ENCODE measurements at places on chromosomes 6 and 20.

DNA sequence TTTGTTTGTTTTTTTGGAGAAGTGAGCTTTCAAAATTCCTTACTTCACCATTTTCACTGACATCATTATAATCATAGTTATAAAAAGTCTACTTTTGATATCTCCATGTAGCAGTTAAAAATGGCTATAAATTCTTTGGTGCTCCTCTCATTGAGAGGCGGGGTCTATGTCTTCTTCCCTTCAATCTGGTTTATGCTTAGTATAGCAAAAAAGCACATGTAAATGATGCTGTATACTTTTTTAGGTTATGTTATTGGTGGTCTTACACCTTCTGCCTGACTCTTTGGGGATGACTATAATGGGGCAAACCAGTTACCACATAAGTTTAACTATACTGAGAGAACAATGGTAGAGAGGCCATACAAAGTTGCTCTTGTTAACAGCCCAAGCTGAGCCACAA is 289.6 kb downstream of the EPM2A start:
- no peak for DNase-seq

DNA sequence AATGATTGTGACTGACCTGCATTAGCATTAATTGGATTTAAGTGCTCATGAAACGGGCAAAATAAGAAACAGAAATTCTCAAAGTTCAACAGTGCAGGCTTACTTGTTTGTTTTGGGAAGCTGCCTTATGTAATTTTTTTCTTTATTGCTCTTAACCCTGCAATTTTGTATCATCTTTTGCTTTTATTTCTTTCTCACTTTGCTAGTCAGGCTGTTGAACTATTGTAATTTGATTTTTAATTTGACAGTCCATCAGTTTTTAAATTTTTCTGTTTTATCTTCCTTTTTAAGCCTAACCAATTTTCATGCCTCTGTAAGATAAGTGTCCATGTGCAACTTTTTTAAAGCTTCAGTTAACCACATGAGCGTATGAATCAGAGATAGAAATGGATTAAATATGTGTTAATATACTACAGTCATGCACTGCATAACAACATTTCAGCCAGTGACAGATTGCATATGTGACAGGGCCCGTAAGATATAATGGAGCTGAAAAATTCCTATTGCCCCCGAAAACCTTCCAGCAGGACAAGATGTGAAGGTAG is 44.6 kb downstream of the PEX7 start:
- no peak for DNase-seq

- DNase-seq = no peak
Observed at GRCh38 chr6:34566830-34567546, 10.9 kb upstream of the SPDEF start.

DNA sequence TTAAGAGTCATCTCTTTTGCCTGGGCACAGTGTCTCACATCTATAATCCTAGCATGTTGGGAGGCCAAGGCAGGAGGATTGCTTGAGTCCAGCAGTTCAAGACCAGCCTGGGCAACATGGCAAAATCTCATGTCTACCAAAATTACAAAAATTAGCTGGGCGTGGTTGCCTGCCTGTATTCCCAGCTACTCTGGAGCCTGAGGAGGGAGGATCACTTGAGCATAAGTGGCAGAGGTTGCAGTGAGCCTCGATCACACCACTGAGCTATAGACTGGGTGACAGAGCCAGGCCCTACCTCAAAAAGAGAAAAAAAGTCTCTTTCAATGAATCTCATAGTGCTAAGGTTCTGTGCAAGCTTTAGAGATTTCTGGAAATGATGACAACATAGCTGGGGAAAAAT is 1.5 kb downstream of the HLA-DRB1 start:
- DNase-seq = no peak

GRCh38 chr6:79640146-79641111 is 9.3 kb downstream of the SH3BGRL2 start:
- DNase-seq = no peak

DNA sequence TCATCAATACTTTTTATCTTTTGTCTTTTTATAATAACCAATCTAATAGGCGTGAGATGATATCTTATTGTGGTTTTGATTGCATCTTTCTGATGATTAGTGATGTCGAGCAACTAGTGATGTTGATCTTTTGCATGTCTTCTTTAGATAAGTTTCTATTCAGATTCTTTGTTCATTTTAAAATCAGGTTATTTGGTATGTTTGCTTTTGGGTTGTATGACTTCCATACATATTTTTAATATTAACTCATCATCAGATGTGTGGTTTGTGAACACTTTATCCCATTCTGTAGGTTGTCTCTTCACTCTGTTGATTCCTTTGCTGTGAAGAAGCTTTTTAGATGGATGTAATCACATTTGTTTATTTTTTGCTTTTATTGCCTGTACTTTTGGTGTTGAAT is 295.8 kb downstream of the BCKDHB start:
- no peak for DNase-seq

DNA sequence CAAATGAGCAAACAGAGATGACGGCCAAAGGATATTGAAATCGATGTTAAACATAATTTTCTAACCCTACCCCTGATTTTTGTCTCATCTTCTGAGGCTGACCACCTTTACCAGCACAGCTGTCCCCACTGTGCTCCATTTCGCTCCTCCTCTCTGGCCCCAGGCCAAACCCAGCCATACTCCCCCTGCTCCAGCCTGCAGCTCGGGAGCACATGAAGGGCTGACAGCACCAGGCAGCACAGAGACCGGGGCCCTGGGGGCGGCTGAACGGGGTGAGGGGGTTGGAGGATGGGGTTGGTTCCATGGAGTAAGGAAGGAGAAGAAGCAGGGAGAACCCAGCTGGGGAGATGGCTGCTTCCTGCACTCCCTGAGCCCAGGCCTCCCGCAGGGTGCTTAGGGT is 3.2 kb upstream of the NCR2 start:
- DNase-seq = no peak

- no peak for DNase-seq
Observed at GRCh38 chr6:38713812-38714211, 1.3 kb upstream of the DNAH8 start.

- DNase-seq = no peak
Observed at GRCh38 chr20:34921436-34921835, 34.2 kb downstream of the GSS start.

DNA sequence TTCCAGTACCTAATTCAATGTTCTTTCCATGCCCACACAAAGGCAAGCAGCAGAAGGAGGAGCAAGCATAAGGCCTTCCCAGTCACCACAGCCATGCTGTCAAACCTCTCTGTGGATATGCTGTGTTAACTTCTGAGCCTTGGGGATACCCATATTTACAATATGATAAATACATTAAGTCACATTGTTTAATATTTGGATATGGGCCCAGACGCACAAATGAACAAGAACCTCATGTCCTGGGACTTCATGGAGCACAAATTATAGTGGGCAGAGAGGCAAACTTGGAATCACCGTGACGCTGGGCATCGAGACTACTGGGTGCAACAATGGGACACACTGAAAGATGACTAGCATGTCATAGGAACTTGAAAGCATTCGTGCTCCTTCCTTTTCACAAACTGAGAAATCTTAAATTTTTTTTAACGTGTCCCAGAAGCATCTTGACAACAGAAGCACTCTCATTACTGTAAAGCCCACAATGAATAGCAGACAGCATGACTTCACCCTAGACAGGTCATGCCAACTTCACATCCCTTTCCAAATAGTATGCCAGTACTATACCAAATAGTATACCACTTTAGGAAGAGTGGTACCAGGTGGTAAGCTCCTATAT is 16.0 kb downstream of the SOD2 start:
- DNase-seq = no peak

DNA sequence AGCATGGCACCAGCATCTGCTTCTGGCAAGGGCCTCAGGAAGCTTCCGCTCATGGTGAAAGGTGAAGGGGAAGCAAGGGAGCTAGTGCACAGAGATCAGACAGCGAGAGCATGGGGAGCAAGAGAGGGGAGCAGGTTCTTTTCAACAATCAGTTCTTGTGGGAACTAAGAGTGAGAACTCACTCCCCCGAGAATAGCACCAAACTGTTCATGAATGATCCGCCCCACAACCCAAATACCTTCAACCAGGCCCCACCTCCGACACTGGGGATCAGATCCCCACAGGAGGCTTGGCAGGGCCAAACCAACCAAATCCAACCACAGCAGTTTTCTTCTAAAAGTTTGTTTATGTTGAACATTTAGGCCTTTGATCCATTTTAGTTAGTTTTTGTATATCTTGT is 69.7 kb upstream of the BHLHE23 start:
- peak; percentile 2 for DNase-seq

DNA sequence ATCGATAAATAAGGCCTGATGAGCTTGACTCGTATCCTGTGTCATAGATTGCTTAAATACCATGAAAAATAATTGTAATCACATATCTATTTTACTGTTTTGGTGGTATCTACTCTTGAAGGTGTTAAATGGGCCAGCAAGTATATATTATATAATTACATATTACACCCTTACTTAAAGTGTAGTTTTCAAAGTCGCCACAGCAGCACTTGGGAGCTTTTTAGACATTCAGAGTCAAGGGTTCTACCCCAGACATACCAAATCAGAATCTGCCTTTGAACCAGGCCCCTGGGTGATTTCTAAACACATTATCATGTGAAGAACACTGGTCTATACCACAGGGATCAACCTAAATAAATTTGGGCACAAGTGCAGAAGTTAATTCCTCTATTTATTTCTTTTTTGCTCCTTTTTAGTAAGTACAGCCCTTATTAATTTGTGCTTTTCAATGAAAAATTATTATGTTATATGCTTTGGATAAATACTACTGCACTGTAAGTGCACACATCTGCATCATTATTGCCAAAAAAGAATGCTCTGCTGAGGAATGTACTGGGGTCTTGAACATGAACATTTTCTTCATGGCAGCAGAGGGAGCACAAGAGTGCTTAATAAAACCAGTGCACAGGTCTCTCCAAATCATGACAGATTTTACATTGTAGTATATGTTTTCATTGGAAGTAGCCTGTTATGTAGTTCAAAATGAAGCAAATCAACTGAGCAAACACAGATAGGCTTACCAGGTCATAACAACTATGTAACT is 3.1 kb upstream of the ATXN1 start:
- DNase-seq = no peak

DNA sequence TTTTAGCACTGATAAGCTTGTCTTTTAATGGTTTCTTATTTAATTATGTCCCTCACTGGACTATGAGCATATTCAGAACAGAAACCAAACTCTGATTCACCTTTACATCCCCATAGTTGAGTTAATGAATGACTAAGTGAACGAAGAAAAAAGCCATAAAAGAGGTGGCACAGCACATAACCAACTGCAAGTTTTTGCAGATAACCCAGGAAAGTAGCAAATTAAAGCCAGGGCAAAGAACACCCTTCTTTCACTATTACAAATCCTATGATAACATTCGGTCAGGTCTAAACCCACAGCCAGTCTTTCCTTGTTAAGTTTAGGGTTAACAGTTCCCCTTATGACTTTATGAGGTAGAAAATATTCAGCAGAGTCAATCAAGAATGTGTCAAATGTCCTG is 102.7 kb downstream of the RIN2 start:
- no peak for DNase-seq

- DNase-seq = no peak
Observed at GRCh38 chr20:7879883-7880282, 60.4 kb downstream of the HAO1 start.

GRCh38 chr6:156866220-156867015 is 89.2 kb downstream of the ARID1B start:
- DNase-seq = no peak

- no peak for DNase-seq
Observed at GRCh38 chr6:57275384-57275783, 42.0 kb upstream of the PRIM2 start.

GRCh38 chr20:63366390-63367365 is 5.5 kb upstream of the CHRNA4 start:
- DNase-seq = no peak

GRCh38 chr6:47298475-47298874 is 11.2 kb downstream of the TNFRSF21 start:
- no peak for DNase-seq

GRCh38 chr20:35768731-35769664 is 2.8 kb upstream of the PHF20 start:
- DNase-seq = peak; percentile 69

DNA sequence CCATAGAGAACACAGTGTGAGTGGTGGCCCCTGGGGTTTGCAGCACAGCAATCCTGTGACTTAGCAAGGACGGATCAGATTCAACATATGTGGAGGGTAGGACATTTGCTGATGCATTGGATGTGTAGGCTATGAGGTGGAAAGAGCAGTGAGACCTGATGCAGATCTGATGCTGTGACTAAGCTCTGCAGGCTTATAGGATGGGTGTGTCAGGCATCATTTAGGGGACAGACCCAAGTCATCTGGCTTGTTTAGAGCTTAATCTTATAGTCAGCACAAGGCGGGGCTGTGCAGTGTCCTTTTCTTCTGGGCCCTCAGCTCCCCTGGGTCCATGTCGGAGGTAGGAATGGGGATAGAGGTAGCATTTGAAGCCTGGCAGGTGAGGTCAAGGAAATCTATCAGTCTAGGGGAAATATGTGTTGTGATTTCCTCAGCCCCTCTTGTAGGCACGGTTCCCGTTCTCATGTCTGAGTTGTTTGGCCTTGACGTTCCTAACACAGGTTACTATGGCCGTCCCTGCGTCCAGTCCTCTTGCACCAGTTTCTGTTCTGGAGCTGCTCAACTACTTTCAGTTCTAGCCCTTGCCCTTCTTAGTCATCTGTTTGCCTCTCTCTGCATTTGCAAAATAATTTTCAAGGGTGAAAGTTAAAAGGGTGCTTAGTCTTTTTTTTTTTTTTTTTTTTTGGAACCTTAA is 15.6 kb upstream of the MAPRE1 start:
- no peak for DNase-seq

GRCh38 chr6:162697872-162698403 is 29.6 kb downstream of the PRKN start:
- DNase-seq = peak; percentile 31

DNA sequence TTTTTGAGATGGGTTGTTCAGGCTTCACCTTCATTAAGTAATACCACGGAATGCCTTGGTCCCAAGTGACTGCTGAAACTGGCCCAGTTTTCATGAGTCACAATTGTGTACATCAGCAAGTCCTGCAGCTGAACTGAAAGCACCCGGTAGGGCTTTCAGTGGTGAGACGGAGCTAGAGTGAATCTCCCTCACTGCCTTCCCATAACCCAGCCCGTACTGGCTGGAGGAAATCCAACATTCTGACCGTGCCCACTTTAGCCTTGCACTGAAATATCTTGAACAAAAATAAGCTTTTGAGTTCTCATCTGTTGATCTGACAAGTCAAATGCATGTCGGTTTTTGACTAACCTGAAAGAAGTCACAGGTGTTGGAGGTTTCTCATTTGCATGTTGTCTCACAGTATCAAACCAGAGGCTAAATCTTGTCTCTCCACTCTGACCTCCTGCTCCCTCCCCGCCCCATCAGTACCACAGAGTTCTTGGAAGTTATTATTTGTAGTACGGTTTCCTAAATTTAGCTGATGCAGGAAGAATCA is 35.9 kb downstream of the DUSP22 start:
- no peak for DNase-seq

GRCh38 chr20:56943946-56944945 is 315.1 kb downstream of the TFAP2C start:
- no peak for DNase-seq

GRCh38 chr6:82246370-82246769 is 1.2 kb downstream of the IBTK start:
- DNase-seq = no peak

DNA sequence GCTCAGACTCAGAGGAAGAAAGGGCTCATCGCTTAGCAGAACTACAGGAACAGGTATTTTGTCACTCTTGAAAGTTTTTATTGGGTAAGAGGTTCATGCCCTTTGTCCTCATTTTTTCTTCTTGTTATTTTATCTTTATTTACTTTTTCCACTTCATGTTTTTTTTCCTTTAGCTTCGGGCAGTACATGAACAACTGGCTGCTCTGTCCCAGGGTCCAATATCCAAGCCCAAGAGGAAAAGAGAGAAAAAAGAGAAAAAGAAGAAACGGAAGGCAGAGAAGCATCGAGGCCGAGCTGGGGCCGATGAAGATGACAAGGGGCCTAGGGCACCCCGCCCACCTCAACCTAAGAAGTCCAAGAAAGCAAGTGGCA is 9.5 kb downstream of the BRD2 start:
- DNase-seq = no peak
